ENCODE measurements at places on chromosomes 4 and X. TPM values are rescaled to one million over a fixed set of nuclear protein-coding genes. Genes with fewer than 3 reads are reported as not detected.

The SSX4 gene
- not detected for total RNA-seq

The PRIMPOL gene
- total RNA-seq, result 11.7 TPM

The ATOH1 gene
- total RNA-seq, result not detected

The MAGEA9B gene
- not detected for total RNA-seq

The PSMD10 gene
- total RNA-seq, result 188 TPM

The PRDM5 gene
- 7.1 TPM for total RNA-seq

The TASL gene
- not detected for total RNA-seq

The SYP gene
- total RNA-seq, result 0.15 TPM

The PLCXD1 gene
- total RNA-seq, result 9.6 TPM

The F9 gene
- not detected for total RNA-seq

The C4orf46 gene
- 13.6 TPM for total RNA-seq

The P2RY8 gene
- total RNA-seq, result not detected

The MAGEB1 gene
- total RNA-seq, result not detected

All from epithelial cell of umbilical artery (primary cell).